ENCODE measurements at places on chromosomes 7 and 10.

GRCh38 chr7:47640265-47640664 lies 58.4 kb upstream of the TNS3 start:
- no peak for DNase-seq

- no peak for DNase-seq
Observed at GRCh38 chr7:41992881-41993867, 243.8 kb downstream of the GLI3 start.

DNA sequence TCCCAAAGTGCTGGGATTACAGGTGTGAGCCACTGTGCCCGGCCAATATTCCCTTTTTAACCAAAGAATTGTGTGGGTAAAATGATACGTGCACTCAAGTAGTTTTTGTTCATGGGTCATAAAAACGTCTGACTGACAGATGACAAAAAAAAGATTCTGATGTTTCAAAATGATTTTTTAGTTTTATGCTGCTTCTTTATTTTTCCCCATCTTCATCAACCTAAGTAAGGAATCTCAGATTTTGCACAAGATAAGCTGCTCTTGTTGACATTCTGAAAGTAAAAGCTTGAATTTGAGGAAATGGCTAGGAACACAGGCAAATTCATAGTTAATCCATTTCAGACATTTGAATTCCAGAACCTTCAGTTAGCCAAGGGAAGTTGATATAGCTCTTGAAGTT lies 526.1 kb upstream of the NRP1 start:
- no peak for DNase-seq

- DNase-seq, result no peak
Observed at GRCh38 chr10:92729886-92730285, 40.1 kb downstream of the HHEX start.

- no peak for DNase-seq
Observed at GRCh38 chr7:10939237-10939910, 34.3 kb upstream of the PHF14 start.

DNA sequence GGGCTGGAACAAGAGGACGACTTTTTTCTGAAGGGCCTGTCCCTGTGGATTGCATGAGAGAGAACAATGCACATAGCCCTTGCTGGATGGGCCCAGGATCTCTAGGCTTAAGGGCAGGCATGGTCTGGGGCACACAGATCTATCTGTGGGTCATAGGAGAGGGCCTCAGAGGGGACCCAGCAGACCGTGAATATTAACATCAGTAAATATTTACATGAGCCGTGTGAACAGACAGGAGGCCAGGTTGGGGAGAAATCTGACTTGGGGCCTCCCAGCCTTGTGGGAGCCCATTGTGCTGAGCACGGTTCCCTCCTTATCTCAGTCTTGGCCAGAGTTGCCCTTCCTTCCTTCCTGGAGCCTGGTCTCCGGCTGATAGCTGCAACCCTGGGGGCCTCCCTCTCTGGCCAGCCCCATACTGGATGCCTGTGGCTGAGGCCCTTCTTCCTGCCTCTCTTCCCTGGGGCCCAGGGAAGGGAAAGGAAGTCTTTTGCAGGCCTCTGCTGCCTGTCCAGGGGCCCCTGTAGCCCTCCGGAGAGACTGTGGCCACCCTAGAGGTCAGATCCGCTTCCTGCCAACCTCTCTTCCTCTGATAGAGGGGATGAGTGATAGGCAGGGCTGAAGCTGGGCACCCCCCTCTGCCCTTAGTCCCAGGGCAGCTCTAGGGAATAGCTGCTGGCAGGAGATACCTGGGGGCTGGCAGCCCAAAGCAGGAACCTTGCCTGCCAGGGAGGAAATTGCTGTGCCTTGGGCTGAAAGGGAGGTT lies 44.5 kb upstream of the TRIM8 start:
- no peak for DNase-seq

DNA sequence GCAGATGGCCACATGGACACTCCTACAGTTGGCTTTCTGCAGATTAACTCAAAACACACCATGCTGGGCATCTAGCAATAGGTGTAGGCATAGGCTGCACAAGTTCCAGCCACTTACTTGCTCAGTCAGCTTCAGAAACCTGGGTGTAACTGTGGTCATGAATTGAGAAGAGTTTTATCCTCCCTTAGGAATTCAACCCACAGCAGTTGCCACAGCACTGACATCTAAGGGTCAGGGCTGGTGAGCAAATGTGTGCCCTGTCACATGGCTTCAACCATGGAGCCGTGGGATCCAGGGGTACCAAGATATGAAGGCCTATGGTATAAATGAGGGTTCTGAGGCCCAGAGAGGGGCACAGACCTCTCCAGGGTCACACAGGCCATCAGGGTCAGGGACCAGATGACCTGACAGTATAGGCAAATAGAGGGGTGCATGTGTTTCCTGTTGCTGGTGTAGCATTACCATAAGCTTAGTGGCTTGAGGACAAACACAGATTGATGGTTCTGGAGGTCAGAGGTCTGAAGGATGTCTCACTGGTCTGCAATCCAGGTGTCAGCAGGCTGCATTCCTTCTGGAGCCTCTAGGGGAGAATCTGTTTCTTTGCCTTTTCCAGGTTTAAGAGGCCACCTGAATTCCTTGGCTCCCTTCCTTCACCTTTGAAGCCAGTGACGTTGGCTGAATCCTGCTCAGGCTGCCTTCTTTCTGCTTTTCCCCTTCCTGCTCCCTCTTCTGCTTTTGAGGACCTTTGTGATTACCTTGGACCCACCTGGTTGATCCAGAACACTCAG lies 24.1 kb downstream of the MINDY4 start:
- DNase-seq, result no peak

DNA sequence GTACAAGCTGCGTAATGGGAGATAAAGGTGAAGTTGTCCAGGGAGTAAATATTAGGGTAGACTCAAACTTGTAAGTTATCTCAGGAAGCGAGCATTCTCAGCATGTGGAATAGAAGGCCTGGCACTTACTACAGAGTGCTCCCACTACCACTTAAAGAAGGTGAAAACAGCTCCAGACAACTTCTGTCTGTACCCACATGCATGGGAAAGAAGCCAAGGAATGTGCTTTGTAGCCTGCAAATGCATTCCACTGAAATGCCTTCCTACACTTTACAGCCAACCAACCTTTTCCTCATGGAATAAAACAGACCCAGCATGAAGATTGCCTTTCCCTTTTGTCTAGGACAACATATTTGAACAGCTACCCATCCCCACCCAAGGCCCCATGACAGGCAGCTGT lies 45.4 kb upstream of the NPSR1 start:
- DNase-seq, result no peak

DNA sequence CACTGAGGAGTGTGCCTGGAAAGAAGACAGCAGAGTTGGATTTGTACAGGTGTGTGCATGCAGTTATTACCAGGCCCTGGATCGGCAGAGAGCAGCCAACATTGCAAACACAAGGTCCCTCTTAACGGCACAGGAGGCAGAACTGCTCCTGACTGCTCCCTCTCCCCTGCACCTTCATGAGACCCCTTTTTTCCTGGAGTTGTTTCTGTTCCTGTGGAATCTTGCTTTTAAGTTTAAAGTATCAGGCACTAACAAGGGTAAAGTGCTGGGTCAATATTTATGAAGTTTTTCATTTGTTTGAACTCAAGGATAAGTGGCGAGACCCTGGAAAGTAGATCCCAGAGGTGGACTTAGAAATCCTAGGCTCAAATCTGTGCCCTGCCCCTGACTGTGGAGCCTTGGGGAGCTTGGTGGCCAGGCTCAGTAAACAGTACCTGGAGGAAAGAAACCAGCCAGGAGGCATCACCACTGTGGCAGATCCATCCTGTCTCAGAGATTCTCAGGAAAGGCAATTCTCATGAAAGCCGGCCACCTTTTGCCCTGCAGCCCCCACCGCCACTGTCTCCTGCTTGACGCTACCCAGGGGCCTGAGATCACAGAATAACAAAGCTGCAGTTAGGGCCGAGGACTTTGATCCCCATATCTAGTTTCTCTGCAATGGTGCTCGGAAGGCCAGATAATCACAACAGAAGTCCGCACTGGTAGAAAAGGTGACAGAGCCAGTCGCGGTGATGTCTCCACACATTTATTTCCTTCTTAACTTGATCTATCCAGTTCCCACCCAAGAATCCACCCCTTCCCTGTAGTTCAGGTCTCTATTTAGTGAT lies 36.7 kb downstream of the DDC start:
- DNase-seq, result no peak

DNA sequence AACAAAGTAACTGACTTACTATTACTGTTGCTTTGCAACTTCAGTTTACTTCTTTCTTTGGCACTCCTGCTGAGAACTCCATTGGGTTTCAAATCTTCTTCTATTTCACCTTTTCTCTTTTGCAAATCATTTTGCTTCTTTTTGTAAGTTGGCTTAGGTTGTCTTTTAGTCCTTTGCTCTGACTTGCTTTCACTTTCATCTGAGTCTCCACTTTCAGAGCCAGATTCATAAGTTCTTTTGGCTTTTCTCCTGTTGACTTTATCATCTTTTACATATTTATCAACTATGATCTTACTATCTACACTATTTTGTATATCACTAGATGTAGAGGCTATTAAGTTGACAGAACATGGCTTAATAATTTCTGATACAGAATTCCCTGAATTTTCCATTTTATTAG lies 73.4 kb downstream of the NRBF2 start:
- no peak for DNase-seq

- DNase-seq, result no peak
Observed at GRCh38 chr7:9120331-9120730, 686.9 kb downstream of the NXPH1 start.

- DNase-seq, result no peak
Observed at GRCh38 chr7:47188136-47188535, 393.8 kb downstream of the TNS3 start.

DNA sequence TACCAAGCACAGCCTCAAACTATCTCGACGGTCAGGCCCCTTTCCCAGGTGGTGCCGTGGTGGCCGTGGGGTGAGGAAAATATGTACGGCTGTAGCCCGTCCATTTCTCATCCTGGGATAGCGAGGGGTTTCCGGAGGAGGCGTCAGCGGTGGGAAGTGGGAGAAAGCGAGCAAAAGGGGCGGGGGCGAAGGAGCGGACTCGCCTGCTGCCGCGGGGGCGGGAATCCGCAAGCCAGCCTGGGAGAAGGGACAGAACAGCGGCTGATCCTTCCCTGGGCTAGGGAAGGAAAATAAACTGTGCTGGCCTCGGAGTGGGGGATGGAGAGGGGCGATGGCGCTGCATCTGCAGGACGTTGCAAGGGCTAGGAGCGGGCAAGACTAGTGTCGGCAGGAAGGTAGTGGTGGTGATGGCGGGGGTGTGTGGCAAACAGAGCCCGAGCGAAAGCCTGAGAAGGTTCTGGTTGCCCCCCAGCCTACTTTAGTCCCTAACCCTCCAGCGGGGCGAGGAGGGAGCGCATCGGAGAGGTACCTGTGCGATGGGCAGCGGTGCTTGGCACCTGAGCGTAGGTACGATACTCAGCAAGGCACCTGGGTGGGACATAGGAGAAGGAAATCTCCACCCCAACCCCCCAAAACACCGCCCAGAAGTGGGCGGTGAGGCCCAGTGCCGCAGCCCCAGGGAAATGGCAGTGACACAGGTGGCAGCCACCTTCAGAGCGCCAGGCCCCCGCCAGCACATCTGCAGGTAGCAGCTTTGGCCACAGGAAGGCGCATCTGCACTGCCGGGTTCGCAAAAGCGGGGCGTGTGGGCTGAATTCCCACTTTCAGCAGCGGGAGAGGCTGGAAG lies 49.9 kb upstream of the STEAP1B start:
- DNase-seq, result no peak

GRCh38 chr10:71713135-71714030 lies 6.2 kb downstream of the C10orf105 start:
- peak; percentile 68 for DNase-seq

- no peak for DNase-seq
Observed at GRCh38 chr10:87744606-87745005, 73.4 kb downstream of the ATAD1 start.

DNA sequence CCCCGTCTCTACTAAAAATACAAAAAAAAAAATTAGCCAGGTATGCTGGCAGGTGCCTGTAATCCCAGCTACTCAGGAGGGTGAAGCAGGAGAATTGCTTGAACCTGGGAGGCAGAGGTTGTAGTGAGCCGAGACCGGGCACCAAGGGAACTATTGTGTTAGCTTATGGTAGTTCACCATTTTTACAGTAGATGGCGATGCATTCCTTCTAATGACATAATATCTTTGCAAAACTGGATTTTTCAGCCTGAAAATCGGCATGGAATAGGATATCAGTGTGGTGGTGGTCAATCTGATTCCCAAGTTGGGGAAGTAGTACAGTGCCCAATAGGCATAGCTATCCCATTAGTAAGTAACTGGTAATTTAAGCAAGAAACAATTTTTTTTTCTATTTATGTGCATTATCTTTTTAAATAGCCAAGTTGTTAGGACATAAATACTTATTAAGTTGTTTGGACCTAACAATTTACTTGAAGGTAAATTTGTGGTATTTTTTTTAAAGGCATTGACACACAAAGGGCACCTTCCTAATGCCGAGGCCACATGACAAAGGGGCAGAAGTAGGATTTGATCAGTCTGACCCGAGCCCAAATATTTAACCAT lies 17.6 kb upstream of the IMPDH1 start:
- no peak for DNase-seq

GRCh38 chr7:116630357-116630756 lies 41.6 kb upstream of the MET start:
- no peak for DNase-seq

DNA sequence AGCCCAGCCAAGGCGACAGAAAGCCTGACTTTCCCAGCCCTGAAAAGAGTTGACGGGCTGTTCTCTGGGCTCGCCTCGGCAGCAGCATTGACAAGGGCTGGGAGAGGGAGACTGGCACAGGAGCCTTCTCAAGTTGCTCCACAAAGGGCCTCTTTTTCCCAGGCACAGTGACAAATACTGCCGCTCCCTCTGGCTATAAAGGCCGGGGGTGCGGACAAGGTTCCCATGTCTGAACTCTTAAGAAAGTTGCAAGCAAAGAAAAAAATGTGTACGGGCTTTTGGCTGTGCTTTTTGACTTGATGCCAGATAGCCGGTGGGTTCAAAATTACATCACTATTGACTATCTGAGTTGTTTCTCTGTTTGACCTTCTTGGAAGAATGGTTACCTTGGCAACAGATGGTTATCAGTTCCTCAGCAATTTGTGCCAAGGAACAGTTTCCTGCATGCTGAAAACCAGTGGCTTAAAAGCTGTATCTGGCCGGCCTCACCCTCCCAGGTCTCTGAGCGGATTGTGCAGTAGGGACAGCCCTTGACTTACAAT lies 115.9 kb upstream of the EEPD1 start:
- no peak for DNase-seq

DNA sequence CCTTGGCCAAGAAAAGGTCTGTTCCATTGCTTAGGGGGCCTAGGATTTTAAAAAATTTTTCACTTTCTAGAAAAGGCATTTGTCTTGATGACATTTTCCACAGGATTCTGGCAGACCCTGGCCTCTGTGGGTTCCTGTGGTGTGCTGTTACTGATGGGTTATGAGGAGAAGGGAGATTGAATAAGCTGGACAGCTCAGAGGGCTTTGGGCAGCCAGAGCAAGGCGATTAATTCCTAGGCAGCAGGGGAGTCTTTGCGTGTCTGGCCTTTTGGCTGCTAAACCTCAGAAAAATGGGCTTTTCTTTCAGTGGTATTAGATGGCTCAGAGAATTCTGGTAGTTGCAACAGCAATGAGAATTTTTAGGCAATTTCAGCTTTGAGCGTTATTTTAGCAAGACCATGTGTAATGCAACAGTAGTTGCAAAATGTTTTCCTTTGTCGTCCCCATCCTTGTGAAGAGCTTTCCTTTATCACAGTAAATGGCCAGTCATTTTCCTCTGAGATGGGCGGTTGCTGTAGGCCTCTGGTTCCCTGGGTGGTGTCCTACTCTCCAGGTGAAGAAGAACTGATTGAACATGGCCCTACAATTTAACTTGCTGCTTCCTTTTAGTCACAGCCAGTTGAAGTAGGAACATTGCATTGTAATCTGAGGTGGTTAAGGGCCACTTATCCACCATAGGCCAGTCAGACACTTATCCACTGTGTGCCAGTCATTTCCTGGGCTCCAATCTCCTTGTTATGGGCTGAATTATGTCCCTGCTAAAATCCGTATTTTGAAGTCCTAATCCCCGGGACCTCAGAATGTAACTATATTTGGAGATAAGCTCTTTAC lies 43.2 kb downstream of the SH2D4B start:
- no peak for DNase-seq
